OCI-LY7 (cell line): ENCODE measurements at places on chromosomes 2 and 18. TPM values are rescaled to one million over a fixed set of nuclear protein-coding genes. Genes with fewer than 3 reads are reported as not detected.

GRCh38 chr18:13465476-13465875 lies 246.9 kb downstream of the LDLRAD4 start:
- DNase-seq = peak; percentile 5

GRCh38 chr2:18178736-18179349 lies 300.4 kb downstream of the KCNS3 start:
- peak; percentile 68 for DNase-seq

- DNase-seq = no peak
Measured at GRCh38 chr18:52319424-52319983, 20.5 kb upstream of the DCC start.

- no peak for DNase-seq
Measured at GRCh38 chr2:5612666-5613065, 79.5 kb upstream of the SOX11 start.

The GYPC gene
- total RNA-seq = 96.4 and 107 TPM in 2 replicates

The DHRS9 gene
- 0.59 TPM in 1 of 2 replicates, not detected in the other for total RNA-seq

The SERPINB3 gene
- not detected in 2 replicates for total RNA-seq

The CFAP53 gene
- 0.52 and 0.86 TPM in 2 replicates for total RNA-seq
